Upper lobe of right lung (tissue), 1 donor: ENCODE measurements at places on chromosomes 3 and 15. TPM values are rescaled to one million over a fixed set of nuclear protein-coding genes. Genes with fewer than 3 reads are reported as not detected.

DNA sequence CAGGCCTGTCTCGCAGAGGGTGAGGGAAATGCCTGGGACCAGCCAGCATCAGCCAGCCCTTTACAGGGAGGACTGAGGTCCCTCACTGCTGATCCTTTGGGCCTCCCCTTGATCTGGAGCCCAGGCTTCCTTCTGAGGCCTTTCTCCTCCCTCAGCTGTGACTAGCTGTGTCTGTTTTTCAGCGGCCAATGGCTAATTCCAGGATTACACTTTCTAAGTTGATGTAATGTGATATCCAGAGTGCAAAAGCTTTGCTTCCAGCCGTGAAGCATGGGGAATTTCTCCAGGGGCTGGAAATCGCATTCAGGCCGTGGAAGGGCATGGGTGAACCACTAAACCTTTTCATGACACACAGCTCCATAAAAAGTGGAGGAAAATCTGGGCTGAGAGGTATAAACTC, 157.6 kb downstream of the SHQ1 start:
- DNase-seq, result no peak

DNA sequence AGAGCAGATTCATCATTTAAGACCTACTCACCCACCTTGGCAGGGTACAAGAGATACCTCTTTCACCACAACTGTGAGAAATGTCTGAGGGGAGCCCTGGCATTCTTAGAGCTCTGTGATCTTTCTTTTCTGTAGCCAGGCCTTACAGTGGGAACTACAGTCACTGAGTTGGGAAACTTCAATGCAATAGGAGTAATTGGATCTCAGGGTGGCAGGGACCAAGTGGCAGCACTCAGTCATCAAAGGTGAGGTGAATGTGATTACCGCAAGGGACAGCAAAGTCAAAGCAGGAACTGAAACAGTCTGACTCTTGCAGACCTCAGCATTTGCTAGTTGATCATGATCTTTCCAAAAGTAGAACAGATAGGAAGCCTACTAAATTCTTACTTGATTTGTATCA, 7.2 kb upstream of the MCF2L2 start:
- no peak for DNase-seq

GRCh38 chr3:16665282-16665741, 60.1 kb upstream of the DAZL start:
- DNase-seq, result no peak

The RMDN3 gene
- 77.1 TPM for total RNA-seq
